COLO829 (cell line): ENCODE measurements at places on chromosomes 5 and 9.

DNA sequence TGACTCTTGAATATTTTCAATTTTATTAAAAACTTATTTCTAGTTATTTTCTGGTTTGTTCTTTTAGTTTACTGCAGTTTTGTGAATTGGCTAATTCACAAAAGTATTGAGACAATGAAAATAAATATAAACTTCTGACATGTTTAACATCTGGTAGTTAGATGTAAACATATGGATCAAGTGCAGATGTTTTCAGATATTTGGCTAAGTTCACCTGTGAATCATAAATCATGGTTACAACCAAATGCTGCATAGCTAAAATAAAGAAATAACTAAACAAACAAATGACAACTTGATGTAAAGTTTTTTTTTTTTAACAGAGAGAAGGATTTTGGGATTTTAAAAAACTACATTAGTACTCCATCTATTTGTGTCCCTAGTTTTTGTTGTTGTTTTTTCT, 484.6 kb downstream of the SLCO4C1 start:
- no peak for DNase-seq

- DNase-seq: no peak
These were observed 78.2 kb upstream of the HTR1A start for GRCh38 chr5:64040490-64040889.

DNA sequence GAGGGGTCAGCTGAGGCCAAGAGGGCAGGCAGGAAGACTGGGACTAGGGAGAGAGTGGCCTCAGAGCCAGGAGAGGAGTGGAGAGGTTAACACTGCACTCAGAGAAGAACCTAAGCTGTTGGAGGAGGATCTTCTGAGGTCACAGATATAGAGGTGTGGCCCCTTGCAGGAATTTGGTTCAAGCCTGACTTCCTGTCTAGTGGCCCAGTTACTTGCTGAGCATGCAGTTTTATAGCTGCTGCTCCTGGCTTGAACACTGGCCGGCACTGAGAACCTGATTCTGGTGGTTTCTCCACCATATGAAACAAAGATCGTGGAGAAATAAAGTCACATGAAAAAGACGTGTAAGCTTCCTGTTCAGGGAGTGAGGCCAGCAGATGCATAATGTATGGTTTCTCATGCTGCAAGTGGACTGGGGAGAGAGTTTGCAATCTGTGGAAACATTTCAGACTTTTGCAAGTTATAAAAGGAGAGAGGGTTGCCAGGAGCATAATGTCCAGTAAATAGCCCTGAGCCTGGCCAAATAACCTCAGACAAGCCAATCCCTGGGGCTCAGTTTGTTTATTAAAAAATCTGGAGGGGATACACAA, 82.6 kb downstream of the GALNT10 start:
- no peak for DNase-seq

GRCh38 chr5:142008813-142009212, 4.0 kb downstream of the GNPDA1 start:
- DNase-seq: no peak

DNA sequence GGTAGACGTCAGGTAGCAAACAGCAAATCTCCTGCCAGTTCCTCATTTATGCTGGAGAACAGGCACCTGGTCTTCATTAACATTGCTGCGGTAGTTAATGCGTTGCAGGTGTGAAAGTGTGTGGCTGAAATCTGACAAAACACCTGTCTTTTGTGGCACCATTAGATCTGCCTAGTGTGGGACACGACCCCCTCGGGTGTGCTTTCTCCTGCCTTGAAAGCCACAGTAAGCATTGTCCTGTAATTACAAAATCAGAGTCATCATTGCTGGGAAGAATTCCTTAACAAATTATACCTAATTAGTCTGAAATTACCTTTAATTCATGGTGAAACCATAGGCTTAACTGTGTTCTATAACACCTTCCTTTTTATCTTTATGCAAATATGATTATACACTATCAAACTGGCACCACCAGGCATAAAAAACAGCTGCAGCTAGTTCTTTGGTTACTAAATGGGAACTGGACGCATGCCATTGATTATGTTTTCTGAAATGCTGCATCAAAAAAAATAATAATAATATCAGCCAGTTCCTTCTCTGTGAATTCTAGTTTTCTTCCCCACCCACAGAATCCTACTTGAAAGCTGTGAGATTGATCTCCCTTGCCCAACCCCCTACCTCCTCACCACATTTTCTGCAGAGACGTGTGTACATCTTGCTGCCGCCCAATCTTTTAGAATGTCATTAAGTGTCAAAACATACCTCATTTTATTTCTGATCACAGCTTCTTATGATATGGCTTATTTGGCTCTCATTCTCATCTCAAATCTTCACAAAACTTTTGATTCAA, 374.0 kb downstream of the NFIB start:
- no peak for DNase-seq

DNA sequence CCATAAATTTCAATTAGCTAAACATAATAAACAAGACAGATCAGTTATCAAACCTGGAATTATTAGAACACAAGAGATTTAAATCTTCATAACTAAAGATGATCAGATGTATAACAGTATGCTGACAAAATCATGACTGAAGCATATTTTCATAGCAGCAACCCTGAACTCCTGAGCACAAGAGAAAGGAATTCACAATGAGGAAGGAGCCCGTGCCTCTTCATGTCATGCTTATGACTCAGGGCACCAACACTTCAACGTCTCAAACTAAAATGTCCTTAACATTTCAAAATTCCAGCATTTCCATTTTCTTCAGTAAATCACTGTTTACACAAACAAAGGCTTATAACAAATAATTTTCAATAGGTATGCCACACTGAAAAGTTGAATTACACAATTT, 6.7 kb downstream of the AP3B1 start:
- no peak for DNase-seq

DNA sequence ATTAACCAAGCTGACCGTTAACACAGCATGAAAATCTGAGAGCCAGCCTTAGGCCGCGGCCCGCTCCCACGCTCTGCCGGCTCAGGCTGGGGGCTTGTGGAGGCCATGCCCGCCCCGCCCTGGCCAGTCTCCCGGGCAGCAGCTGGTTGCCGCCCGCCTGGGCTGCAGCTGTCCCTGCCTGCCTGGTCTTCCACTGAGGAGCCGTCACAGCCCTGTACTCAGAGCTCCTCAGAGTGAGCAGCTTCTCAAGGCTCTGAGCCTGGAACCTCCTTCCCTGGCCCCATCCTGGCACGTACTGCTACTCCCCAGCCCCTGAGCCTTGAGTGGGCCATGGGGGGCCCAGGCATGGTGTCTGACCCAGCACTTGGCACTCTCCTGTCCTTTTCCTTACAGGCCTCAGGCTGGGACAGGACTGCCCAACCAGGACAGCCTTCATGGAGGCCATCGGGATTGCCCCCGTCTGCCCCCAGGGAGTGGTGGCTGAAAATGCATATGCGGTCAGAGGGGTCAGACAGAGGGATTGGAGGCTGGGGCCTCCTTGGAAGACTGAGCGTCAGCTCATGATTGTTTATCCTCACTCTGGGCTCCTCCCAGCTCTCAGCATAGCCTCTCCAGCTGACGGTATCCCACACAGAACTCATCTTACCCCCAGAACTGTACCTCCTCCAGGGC, 11.9 kb downstream of the FGFR4 start:
- no peak for DNase-seq

GRCh38 chr5:117682416-117682815, 1107.8 kb upstream of the SEMA6A start:
- DNase-seq: no peak

GRCh38 chr9:96047741-96048103, 172.2 kb downstream of the ERCC6L2 start:
- no peak for DNase-seq

GRCh38 chr5:8710426-8710930, 835.4 kb downstream of the SEMA5A start:
- DNase-seq: no peak
